Right atrium auricular region (tissue), 2 donors: ENCODE measurements at places on chromosomes 2 and 18. TPM values are rescaled to one million over a fixed set of nuclear protein-coding genes. Genes with fewer than 3 reads are reported as not detected.

The KHK gene
- total RNA-seq, result 1.7 TPM

The RBM44 gene
- 0.30 TPM for total RNA-seq

The LRRC30 gene
- not detected for total RNA-seq

The NPHP1 gene
- total RNA-seq, result 4.0 TPM

The MCM6 gene
- total RNA-seq, result 4.4 TPM

The IL36G gene
- total RNA-seq, result not detected

The LCLAT1 gene
- total RNA-seq, result 14.3 TPM

The ADCYAP1 gene
- total RNA-seq, result 2.6 TPM

The NHEJ1 gene
- 8.4 TPM for total RNA-seq

The TMEM169 gene
- 0.26 TPM for total RNA-seq

The SYT4 gene
- total RNA-seq, result 7.1 TPM

The FBXO48 gene
- total RNA-seq, result 0.33 TPM

The KCNE4 gene
- 3.4 TPM for total RNA-seq

- DNase-seq, result no peak
Observed at GRCh38 chr2:74658516-74658915, 4.5 kb downstream of the SEMA4F start.

GRCh38 chr2:230419181-230419580 is 3.2 kb downstream of the SP100 start:
- DNase-seq, result no peak

- no peak for DNase-seq
Observed at GRCh38 chr2:236833501-236834073, 252.1 kb upstream of the COPS8 start.

- DNase-seq, result no peak
Observed at GRCh38 chr2:46269544-46270273, 27.5 kb upstream of the EPAS1 start.

DNA sequence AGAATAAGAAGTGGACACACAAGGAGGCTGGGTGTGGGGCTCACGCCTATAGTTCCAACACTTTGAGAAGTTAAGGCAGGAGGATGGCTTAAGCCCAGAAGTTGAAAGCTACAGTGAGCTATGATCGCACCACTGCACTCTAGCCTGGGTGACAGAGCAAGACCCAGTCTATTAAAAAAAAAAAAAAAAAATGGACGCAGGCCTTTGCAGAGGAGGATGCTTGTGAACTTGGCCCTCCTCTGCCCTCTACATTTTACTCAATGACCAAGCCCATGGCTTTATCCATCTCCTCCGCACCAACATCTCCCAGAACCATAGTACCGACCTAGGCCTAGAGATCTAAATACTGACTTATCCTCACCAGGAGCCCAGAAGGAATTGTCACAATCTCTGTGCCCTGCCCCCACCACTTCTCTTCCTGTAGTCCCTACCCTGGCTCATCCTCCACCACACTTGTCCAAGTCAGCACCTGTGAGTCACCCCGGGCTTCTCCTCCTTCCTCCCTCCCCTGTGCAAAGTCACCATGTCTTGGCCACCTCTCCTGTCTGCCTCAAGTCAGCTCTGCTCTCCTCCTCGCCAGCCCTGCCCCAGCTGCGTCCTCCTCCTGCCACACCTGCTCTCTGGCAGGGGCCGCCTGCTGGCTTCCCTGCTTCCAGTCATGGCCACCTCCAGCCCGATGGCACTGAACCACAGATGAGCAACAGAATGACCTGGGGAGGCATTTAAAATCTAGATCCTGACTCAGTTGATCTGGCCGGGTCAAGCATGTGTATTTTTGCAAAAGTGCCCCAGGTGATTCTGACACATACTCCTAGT is 35.8 kb upstream of the ASPRV1 start:
- DNase-seq, result no peak

DNA sequence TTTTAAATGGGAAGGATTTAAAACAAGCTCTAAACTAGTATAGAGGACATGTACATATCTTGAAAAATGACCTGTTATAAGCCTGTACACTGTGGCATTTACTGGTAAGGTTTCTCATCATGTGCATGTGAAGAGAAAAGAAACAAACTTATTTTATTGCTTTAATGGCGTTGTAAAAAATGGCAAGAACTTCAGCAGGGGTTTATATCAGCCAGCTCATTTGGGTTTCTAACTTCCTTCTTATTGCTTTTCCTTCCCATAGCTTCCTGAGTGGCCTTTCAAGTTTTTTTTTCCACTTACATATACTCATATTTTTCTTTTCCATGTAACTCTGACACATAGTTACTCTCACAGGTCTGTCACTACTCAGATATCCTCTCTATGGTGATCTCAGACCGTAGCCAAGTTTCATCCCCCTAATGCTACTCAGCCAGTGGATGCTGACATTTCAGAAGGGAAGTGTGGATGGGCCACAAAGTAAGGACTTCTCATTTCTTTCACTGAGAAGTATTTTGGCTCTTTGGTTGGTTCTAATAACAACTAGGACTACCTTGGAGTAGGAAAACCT is 198.2 kb downstream of the PARD3B start:
- DNase-seq, result no peak

GRCh38 chr2:162265666-162266459 is 22.6 kb upstream of the FAP start:
- no peak for DNase-seq

- peak; percentile 73 for DNase-seq
Observed at GRCh38 chr2:61470122-61470951, 550 bp downstream of the USP34 start.

- DNase-seq, result no peak
Observed at GRCh38 chr2:5290900-5291546, 401.2 kb upstream of the SOX11 start.

- no peak for DNase-seq
Observed at GRCh38 chr2:216637472-216637871, 4.3 kb downstream of the IGFBP2 start.

DNA sequence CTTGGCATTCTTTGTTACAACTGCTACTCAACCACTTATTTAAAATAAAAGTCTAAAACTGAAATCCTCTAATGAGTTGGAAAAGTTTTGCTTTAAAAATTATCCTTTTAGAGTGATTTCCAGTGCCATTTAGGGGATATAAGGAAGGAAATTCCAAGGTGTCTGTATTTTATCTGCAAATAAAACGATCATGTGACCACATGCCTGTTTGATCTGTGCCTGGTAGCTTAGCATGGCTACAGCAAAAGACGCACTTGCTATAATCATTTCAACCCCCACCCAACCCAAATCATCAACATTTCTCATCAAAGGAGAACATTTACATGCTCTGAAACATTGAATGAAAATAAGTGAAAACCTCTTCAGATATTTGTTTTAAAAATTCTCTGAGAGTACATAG is 615.1 kb downstream of the IRS1 start:
- DNase-seq, result no peak

GRCh38 chr2:54899576-54900200 is 150.6 kb downstream of the RTN4 start:
- DNase-seq, result no peak

DNA sequence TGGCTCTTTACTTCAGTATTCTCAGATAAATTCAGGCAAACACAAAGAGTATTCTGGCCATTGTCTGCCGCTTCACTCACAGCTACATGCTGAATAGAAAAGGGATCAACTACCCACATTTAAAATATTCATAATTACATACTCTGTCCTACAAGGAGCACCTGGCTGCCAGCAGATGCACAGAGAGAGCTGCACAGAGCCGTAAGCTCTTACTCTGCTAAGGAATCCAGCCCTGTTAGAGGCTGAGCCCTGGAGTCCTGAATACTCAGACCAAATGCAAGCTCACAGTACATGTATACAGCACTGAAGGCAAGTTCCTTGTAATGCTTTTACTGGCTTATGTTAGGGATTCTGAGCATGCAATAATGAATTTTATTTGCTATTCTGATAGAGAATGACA is 80.3 kb downstream of the FTCDNL1 start:
- no peak for DNase-seq

GRCh38 chr2:207073412-207073800 is 92.3 kb downstream of the KLF7 start:
- no peak for DNase-seq

DNA sequence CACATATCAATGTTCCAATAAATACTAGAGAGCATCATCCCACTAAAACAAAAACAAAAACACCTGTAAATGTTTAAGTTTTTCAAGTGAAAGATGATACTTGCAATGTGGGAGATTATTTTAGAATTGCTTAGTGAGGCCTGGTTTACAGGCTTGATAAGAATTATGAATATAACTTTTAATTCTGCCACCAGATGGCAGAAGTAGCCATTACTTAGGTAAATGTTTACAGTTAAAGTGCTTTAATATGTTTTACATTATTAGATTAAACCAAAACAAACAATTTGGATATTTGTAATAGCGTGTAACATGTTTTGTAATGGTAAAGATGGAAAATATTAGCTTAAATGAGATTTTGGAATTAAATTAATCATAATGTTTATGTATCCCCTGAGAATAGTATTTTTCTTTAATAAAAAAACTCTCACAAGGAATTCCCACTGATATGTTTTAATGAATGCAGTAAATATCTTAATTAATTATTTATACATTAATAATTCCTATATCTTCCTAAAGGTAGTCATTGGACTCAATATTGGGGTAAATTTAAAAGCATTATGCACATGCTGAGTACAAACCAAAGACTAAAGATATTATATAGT is 522.0 kb downstream of the SPAG16 start:
- DNase-seq, result no peak

- no peak for DNase-seq
Observed at GRCh38 chr18:56368066-56368465, 270.3 kb downstream of the TXNL1 start.

- no peak for DNase-seq
Observed at GRCh38 chr2:63438181-63438580, 150.1 kb downstream of the WDPCP start.

DNA sequence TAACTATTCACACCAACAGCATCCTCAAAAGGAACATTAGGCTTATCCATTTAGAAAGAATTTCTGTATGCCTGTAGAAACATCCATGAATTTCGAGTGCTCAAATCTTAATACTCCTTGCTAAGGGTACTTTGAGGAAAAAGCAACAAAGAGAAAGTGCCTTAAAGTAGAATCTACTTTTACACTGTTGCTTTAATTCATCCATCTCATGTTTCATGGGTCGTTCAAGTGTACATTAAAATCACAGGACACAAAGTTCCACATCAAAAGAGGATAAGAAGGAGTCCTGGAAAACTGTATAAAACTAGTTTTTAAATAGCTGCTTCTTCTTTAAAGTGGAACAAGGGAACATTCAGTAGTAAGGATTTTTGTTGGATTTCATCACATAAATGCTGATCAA is 54.5 kb downstream of the LRP1B start:
- no peak for DNase-seq

DNA sequence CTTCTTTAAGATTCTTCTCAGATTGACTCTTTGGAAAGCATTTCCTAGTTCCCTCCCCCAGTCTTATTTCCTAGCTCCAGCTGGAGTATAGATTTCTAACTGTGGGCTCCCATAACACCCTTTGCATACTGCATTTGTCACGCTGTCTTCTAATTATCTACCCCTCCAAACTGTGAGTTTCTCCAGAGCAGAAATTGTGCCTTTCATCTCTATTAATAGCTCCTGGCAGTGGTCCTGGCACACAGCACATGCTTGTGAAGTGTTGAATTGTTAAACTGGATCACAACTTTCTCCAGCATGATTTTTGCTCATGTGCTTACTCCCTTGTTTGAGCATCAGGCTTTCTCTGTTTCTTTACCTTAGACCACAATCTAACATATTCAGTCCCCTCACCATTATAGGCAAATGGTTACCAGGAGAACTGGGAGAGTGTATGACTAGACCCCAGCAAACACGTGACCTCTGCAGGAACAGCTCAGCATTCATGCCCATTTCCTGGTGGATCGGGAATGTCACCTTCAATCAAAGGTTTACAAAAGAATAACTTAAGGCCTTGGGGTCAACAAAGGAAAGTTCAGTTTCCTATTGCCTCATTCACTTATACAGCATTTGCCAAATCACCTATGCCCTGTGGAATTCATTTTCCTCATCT is 175.7 kb upstream of the TANK start:
- no peak for DNase-seq

DNA sequence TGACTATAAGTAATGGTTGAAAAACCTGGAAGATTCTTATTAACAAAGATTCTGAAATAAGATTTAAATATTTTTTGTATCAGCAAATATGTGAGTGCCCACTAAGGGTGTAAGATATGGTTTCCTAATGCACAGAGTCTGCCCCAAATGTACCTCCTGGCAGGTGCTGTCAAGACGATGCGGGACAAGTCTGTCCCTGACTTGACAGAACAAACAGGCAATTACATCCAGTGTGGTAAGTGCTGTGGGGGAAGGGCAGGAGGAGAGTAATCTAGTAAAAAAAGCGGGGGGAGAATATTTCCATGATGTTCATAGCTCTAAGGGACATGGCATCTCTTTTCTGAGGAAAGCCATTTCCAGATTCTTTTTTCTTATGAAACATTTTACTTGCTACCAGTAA is 127.5 kb downstream of the COL4A4 start:
- DNase-seq, result no peak

DNA sequence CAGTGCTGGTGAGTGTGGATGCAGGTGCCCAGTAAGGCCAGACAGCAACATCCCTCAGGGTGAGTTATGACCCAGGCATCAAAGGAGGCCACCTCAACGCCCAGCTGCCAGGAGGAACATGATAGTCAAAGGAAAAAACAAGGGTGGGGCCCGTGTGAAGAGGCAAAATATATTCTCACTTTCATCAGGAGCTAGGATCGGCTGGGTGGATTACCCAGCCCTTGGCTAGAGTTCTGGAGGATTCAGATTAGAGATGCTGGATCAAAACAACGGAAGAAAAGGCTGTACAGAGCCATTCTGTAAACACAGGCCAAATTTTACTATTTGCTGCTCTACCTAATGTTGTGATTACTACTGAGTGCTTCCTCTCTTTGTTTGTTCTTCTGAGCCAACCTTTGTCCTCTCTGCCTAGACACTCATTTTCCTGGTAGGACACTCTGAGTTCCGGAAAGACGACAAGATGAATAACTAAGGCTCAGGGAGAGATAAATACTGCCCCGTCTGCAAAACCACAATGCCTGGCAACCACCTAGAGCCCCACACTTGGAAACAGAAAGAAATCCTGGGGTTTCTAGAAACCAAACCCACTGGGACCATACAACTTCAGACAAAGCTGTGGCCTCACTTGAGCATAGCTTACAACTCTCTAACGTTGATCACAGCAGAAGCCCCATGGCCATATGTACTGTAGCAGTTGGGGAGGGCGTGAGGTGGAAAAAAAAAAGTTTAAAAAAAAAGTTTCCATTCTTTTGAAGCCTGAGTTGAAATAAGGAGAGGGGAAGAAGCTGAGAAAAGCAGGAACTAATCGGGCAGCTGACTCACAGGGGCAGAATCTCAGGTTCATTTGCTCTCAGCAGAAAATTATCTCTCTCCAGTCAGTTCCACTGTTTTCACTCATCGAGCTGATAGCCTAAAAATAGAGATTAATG is 17.8 kb upstream of the PMAIP1 start:
- no peak for DNase-seq

- DNase-seq, result no peak
Observed at GRCh38 chr2:204898928-204899640, 353.8 kb downstream of the PARD3B start.
